Fibroblast of pulmonary artery (primary cell): ENCODE measurements at places on chromosomes 13 and 19.

GRCh38 chr13:36887758-36888521, 32.1 kb downstream of the SMAD9 start:
- DNase-seq: no peak

- peak; percentile 83 for DNase-seq
Measured at GRCh38 chr13:26946684-26947343, 186.2 kb upstream of the GPR12 start.

- DNase-seq: peak; percentile 72
Measured at GRCh38 chr13:77143431-77143830, 116.5 kb upstream of the FBXL3 start.

GRCh38 chr13:67152085-67152484, 78.1 kb downstream of the PCDH9 start:
- DNase-seq: no peak

- DNase-seq: no peak
Measured at GRCh38 chr13:96044238-96044637, 9.0 kb downstream of the UGGT2 start.

DNA sequence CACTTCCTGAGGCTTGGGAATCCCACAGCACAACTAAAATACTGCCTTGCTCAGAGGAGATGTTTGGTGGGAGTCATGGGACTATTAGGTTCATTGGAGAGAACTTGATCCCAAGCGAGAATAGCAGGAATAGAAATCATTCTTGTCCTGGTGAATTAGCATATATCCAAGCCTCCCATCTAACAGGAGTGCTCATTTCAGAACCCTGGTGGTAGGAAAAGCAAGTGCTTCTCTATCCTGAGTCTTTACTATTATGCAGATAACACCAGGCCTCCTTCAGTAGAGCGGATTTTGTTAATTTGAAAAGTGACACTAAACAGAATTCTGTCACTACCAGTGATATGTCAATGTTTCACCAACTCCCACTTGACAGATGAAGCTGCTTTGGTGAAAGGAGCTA, 199.5 kb downstream of the ATP8A2 start:
- no peak for DNase-seq
